ENCODE measurements at places on chromosomes 16 and 17. TPM values are rescaled to one million over a fixed set of nuclear protein-coding genes. Genes with fewer than 3 reads are reported as not detected.

Gene PRAC1
- not detected for total RNA-seq

Gene LRRC46
- 2.9 TPM for total RNA-seq

Gene NPIPB8
- not detected for total RNA-seq

Gene UTS2R
- total RNA-seq: not detected

Gene GRIN2C
- 0.24 TPM for total RNA-seq

Gene STAT5A
- 6.1 TPM for total RNA-seq

All from A549 treated with Mapracorat at 1 μM for 4 hours (cell line).